ENCODE measurements at places on chromosomes 4 and X.

GRCh38 chrX:101210630-101211029, 9.0 kb upstream of the DRP2 start:
- DNase-seq, result no peak

DNA sequence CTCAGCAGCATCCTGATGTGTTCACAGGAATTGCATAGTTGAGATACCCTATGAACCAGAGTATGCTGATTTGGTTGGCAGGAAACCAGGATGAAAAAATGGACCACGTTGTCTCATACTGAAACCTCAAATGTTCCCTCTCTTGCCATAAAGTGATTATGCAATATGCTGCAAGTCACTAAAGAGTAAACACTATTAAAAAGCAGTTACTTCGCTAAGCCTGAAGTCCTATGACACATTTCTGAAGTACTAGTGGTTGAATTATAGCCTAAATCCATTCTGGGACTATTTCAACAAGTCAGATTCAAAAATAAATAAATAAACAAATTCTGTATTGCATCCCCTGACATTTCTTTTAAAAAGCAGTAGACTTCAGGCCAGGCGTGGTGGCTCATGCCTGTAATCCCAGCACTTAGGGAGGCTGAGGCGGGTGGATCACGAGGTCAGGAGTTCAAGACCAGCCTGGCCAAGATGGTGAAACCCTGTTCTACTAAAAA, 106.0 kb upstream of the NAP1L5 start:
- DNase-seq, result peak; percentile 83

DNA sequence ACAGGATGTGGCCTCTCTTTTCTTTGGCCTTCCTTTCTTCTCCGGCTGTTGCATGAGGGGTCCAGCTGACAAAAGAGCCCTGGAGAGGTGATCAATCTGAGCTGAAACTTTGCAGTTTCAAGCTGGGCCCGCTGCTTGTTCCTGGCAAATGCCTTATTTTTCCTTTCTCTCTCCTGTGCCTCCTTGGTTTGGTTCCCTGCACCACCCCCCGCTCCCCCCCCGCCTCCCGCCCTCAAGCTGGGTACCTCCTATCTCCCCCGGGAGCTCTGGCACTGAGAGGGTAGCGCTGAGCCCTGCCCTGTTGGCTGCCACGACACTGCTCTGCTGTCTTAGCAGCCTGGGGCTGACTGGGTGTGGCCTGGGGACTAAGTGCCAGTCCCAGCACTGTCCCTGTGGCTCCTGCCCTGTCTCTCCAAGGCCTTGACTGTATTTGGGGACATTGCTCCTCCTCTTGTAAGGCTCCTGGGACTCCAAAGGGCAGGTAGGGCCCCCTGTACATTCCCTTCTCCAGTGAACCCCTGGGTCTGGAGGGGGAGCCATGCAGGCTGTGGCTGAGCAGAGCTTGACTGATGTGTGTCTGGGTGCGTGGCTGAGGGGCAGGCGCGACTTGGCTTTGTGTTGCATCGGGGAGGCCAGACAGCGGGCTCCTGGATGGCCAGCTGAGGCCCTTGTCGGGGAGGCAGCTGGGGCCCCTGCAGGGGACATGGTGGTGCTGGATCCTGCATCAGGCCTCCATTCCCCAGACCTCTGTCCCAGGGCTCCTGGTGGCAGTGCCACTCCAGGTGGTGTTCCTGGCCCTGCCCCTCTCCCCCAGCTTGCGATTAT, 1.1 kb downstream of the PLXNA3 start:
- no peak for DNase-seq

DNA sequence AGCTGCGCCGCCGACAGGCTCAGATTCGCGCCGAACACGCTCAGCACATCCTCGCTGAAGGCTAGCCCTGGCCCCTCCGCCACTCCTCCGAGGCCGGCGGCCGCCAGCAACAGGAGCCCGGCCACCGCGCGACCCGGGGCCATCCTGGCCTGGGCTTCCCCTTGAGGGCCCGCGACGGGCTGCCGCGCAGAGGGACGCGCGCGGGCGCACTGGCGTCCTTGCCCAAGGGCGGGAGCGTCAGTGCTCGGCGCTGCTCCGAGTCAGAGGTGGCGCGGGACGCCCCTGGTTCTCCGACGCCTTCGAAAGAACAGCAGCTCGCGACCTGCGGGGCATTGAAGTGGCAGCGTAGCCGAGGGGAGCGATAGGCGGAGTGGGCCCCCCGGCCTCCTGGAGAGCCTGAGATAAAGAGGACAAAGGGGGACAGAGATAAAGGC, 745 bp downstream of the SLC39A8 start:
- peak; percentile 48 for DNase-seq

DNA sequence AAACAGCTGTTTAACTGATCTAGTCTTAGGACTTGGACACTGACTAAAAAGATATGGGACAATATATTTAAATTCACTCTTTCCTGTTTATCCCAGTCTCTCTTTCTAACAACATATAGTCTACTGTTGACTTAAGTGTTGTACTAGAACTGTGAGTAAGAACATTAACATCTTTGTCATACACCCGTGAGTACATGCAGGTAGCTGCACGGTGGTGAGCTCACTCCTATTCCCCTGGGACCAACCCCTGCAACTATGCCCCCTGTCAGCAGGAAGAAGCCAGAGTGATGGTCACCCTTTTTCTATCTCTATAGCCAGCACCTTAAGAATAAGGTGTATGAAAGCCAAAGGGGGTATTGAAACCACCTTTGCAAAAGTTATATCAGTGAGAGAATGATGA, 17.6 kb downstream of the TBL1X start:
- no peak for DNase-seq

- DNase-seq, result peak; percentile 73
Measured at GRCh38 chrX:40922307-40922706, 162.9 kb upstream of the USP9X start.

GRCh38 chr4:147366164-147366563, 114.7 kb upstream of the EDNRA start:
- DNase-seq, result no peak

DNA sequence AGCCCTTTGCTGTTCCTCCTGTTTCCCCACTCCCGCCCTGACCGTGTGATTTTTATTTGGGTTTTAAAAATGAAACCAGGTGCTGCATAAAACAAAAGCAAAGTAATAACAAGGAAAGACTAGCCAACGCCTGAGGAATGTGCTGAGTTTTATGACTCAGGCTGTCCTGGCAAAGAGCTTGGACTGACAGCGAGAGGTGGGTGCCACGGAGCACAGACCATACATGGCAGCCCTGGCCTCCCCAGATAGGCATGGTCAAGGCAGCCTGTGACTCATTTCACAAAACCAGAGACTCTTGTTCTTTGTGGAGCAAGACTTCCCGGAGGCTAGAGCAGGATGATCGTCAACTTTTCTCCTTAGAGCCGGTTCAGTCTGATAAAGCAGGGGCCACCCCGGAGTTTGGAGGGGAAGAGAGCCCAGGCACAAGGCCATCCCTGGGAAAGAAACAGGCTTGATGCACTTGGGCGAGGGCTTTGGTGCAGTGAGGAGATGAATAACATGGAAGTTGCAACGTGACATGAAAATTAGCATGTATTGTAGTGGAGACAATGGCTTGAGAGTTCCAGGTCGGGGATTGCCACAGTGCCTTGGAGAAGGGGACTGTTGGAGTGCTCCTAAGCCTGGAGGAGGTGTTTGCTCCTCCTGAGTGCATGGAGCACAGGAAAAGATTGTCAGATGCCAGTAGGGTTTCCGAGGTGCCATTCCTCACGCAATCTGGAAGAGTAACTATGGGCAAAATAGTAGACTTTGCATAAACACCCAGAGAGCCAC, 54.8 kb downstream of the C4orf51 start:
- DNase-seq, result peak; percentile 99

DNA sequence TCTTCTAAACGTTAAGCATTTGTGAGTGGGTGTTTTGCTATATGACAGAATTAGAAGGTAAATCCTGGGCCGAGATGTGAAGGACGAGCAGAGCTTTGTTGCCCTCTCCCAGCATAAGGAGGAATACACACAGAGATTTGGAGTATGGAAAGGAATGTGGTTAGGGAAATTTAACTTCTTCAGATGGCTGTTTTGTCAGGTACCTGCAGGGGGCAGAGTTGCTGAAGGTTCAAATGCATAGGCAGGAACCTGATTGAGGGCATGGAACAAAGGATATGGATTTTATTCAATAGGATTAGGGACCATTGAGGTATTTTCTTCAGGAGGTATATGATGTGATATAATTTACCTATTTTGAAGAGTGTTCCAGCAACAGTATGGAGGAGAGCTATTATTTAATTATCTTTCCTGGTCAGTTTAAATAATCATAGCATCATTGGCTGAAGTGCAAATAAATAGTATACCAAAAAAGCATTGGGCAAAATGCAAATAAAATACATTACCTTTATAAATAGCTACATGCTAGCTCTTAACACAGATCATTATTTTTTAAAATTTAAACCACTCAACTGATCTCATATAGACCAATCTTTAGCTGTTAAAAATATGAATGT, 143.6 kb downstream of the SLIT2 start:
- no peak for DNase-seq

DNA sequence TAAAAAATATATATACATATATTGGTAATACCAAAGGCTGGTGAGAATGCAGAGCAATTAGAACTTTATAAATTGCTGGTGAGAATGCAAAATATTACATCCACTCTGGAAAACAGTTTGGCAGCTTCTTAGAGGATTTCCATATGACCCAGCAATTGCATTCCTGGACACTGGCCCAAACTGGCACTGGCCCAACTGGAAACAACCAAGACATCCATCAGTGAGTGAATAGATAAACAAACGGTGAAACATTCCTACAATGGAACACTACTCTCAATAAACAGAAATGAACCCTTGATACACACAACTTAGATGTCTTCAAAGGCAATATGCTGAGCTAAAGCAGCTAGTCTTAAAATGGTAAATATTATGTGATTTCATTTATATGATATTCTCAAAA, 524.2 kb downstream of the IQCM start:
- DNase-seq, result peak; percentile 81

GRCh38 chr4:4819213-4819606, 40.3 kb upstream of the MSX1 start:
- no peak for DNase-seq

DNA sequence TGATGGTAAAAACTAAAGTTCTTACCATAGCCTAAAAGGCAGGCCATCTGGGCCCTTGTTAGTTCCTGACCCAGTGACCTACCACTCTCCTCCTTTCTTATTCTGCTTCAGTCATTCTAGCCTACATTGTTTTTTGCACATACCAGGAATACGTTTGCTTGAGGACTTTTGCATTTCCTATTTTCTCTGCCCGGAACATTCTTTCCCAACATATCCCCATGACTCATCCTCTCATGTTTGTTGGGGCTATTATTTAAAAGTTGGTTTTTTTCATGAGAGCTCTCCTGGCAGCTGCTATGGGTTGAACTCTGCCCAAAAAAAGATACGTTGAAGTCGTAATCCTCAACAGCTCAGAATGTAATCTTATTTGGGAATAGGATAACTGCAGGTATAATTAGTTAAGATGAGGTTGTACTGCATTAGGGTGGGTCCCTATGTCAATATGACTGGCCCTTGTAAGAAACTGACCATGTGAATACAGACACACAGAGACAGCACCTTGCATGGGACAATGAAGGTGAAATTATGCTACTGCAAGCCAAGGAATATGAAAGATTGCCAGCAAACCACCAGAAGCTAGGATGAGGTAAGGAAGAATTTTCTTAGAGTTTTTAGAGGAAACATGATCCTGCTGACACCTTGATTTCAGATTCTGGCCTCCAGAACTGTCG, 138.3 kb upstream of the PDHA2 start:
- DNase-seq, result peak; percentile 75

GRCh38 chr4:30821275-30821674, 101.1 kb downstream of the PCDH7 start:
- no peak for DNase-seq

DNA sequence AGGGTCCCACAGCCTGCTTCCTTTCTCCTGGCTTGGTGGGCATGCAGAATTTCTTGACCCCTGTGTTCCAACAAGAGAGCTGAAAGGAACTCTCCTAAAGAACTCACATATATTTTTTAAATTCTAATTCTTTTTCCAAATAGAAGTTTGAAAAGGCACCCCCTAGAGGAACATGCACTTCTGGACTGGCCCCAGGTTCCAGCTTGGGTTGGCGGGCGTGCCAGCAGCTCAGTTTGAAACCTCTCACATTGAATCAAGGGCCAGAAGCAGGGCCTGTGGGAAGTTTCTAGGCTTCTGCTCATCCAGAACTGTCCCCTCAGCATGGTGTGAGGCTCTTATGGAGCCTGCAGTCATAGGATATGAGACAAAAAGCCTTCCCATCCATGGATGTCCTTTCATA, 132.6 kb downstream of the ATG4A start:
- DNase-seq, result no peak

DNA sequence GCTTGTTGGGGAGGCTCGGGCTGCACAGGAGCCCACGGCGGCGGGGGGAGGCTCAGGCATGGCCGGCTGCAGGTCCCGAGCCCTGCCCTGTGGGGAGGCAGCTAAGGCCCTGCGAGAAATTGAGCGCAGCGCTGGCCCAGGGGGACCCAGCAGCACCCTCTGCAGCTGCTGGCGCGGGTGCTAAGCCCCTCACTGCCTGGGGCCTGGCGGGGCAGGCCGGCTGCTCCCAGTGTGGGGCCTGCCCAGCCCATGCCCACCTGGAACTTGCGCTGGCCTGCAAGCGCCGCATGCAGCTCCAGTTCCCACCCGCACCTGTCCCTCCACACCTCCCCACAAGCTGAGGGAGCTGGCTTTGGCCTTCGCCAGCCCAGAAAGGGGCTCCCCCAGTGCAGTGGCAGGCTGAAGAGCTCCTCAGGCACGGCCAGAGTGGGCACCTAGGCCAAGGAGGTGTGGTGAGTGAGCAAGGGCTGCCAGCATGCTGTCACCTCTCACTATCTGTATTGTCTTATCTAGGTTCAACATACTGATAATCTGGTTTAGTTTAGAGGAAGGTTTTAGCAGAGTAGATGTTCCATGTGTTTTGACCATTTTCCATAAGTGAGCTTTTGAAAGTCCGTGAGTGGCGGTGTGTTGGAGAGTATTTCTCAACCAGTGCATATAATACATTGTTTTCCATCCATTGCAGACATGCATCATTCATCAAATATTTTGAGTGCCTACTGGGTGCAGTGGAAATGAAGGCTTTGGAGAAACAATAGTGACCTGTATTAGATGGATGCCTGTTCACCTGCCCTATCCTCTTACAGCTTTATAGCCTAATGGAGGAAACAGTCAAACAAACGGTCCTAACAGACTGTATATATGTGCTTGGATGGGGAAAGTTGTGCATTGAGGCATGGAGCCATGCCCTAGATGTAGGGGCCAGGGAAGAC, 13.1 kb downstream of the PI4K2B start:
- DNase-seq, result no peak

GRCh38 chr4:159284733-159285132, 181.9 kb downstream of the RAPGEF2 start:
- no peak for DNase-seq
